HT-29 (cell line): ENCODE measurements at places on chromosomes 1 and 21.

- peak; percentile 10 for DNase-seq
These were observed 58.0 kb upstream of the FAM3B start for GRCh38 chr21:41258617-41259016.

DNA sequence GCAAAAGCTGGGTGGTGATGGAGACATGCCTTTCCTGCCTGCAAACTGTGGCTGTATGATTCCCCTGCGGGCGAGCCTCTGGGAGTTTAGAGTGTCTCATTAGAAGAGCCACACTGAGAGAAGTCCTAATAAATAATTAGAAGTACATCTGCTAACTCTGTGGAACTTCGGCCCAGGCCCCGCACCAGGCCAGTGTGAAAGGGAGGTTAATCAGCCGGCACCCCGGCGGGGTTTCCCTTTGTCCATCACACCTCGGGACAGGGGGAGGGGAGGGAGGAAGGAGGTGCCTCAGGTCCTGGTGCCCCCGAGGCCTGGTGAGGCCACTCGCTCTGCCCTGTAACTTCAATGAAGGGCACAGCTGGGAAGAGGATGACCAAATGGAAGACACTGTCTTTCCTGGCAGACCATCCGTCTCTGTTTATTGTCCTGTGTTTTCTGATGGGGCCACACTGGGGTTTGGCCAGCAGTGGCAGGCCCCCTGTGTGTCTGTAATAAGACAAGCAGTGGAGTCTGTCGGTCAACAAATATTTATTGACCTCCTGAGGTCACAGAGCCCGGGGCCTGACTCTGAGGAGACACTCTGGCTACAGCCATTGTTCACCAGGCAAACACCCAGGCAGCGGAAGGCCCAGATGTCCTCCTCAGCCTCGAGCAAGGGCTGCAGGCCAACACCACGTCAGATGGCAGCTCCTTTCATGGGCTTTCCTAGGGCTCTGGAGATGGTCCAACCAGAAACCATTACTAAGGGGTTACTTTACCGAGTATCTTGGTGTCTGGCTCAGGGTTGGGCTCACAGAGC is 267.5 kb upstream of the RAB4A start:
- no peak for DNase-seq

DNA sequence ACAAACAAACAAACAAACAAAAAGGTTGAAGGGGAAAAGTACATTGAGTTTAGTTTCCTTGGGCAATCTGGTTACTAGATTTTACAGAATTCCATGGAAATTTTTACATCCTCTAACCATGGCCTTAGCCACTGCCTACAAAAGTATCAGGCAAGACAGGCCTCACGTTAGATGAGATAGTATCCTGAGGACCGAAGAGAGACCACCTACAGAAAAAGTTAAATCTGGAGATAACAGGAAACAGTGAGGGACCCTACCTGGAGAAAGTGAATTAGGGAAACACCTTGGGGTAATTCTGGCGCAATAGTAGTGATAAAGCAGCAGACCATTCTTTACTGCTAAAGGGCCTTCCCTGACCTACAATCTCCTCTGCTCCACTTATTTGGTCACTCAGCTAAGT is 8.7 kb downstream of the RAB29 start:
- no peak for DNase-seq

GRCh38 chr1:11052839-11053757 is 6.1 kb upstream of the MASP2 start:
- no peak for DNase-seq

- no peak for DNase-seq
These were observed 71.5 kb downstream of the VPS26C start for GRCh38 chr21:37195610-37196009.

DNA sequence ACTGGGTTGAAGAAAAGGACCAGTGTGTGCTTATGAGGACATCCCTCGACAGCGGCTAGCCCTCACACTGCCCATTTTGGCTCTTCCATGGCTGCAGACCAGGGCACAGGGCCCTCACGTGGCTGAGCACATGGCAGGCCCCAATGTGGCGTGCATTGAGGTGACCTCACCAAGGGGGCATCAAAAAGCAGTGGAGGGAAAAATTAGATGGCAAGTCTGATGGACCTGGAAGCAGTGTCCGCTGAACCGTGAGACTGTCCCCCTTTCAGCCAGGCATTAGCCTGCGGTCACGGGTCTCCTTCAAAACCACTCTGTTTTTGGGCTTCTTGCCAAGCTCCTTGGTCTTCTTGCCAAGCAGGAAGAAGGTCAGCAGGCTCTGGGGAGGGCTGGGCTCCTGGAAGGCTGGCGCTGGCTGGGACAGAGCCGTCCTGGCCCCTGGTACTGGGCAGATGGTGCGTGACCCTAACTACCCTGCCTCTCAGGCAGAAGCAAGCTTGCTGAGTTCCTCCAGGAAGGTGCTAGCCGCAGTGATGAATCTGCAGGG is 30.8 kb downstream of the TRIM67 start:
- peak; percentile 67 for DNase-seq
